ENCODE measurements at places on chromosomes 6 and 20.

- no peak for DNase-seq
These were observed 19.3 kb downstream of the HIVEP2 start for GRCh38 chr6:142925575-142926110.

GRCh38 chr6:38099221-38099620 lies 279.7 kb downstream of the ZFAND3 start:
- DNase-seq = no peak

GRCh38 chr6:137363805-137364138 lies 130.4 kb downstream of the OLIG3 start:
- DNase-seq = no peak

DNA sequence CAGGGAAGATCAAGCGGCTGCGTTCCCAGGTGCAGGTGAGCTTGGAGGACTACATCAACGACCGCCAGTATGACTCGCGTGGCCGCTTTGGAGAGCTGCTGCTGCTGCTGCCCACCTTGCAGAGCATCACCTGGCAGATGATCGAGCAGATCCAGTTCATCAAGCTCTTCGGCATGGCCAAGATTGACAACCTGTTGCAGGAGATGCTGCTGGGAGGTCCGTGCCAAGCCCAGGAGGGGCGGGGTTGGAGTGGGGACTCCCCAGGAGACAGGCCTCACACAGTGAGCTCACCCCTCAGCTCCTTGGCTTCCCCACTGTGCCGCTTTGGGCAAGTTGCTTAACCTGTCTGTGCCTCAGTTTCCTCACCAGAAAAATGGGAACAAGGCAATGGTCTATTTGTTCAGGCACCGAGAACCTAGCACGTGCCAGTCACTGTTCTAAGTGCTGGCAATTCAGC lies 51.6 kb upstream of the TTPAL start:
- DNase-seq = no peak

GRCh38 chr6:89413006-89413400 lies 930 bp upstream of the RRAGD start:
- no peak for DNase-seq

GRCh38 chr6:139595183-139595582 lies 220.7 kb upstream of the CITED2 start:
- DNase-seq = no peak

DNA sequence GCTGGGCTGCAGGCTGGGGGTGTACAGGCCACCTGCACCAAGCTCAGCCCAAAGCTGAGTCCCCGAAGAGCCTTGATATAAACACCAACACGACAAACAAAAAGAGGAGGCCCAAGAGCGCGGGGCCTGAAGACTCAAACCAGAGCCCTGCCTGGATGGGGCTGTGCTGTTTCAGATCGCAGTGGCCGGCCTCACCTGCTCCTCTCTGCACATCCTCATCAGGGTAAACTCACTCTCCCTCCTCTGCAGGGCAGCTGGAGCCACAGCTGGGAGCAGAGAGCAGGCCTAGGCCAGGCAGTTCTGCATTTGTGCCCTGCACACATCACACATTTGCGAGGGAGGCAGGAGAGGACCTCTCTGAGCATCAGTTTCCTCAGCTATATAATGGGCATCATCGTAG lies 3.7 kb upstream of the RBM38 start:
- no peak for DNase-seq

DNA sequence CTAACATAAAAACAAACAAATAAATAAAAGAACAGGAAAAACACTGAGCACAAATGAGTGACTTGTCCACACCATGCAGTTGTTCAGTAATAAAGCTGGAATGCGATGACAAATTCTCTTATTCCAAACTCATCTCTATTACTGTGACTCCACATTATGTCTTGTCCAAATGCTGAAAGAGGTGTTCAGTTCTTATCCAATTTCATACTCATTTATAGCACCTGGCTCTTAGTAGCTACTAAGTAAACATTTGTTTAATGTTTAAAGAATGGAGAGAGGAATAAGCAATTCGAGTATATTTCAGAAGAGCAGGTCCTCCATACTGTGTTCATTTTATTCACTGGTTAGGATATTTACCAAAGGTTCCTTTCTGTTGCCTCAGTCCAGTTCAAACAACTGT lies 439.0 kb upstream of the JAG1 start:
- no peak for DNase-seq

DNA sequence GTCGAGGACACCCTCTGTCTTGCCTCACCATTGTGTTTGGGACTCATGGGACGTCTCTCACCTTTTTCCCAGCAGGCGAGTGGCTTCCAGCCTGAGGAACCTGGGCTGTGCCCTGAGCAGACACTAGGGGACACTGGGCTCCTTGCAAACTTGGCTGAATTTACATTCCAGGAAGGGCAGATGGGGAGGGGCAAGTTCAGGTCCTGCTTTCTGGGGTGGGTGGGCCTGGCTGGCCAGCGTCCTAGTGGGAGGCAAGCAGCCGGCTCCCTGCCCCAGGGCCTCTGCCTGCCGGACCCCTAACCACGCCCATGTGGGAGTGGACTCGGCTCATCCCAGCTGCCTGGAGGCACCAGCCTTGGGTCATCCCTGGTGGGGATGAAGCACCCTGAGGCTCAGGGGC lies 48.2 kb upstream of the MLN start:
- DNase-seq = no peak

GRCh38 chr6:9420316-9421015 lies 985.1 kb upstream of the SLC35B3 start:
- no peak for DNase-seq

DNA sequence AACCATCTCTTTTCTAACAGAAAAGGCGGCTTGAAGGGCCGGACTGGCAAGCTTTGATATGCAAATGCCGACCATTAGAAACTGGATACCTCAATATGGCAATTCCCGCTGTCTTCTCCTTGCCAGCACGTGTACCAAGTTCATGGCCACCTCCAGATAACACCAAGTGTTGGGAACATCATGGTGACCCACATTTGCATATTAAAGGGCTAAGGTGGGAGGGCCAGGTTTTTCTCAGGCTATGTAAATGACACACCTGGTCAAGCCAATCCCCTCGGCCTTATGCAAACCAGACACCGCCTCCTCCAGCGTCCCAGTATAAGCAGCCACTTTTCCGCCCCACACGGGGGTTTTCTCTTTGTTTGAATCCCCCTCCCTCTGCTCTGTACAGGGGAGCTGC lies 110.7 kb downstream of the DACT2 start:
- DNase-seq = no peak

DNA sequence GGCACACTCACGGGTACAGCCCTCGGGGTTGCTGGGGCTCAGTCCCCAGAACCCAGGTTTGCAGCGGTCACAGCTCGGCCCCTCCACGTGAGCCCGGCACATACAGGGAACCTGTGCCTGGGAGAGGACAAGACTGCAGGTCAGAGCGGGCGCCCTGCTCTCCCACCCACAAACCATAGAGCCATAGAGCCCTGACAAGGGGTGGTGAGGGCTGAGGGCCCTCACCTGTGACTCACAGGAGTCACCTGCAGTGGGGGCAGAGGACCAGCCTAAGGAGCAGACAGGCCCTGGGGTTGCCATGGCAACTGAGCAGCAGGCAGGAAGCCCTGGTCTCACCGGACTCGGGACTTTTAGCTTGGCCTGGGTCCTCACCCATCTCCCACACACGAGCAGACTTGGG lies 30.8 kb downstream of the LAMA5 start:
- no peak for DNase-seq

- DNase-seq = no peak
These were observed 140.3 kb downstream of the SYNDIG1 start for GRCh38 chr20:24609757-24610156.

- no peak for DNase-seq
These were observed 85.1 kb downstream of the GJA1 start for GRCh38 chr6:121520337-121521163.

DNA sequence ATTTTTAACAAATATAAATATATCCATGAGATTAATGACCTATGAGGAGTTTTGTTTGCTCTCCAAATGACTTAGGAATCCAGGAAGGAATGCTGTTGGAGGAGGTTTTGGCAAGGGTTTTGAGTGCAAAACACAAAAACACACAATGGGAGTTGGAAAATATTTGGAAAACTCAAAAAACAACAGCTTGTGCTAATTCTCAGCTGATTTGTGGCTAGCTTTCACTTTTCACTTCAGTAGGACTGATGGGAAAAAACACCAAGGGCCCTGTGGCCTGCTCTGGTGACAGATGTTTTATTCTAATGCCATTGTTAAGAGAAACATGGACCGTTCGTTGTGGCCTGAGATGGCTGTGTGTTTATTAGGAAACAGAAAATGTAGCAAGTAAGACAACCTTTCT lies 113.9 kb downstream of the ALDH8A1 start:
- no peak for DNase-seq

All from DMS79 (cell line).